Glomerular endothelial cell (primary cell): ENCODE measurements at places on chromosomes 1 and 21.
A peak's percentile ranks its signal among the peaks of the same experiment; 100 is the strongest.

DNA sequence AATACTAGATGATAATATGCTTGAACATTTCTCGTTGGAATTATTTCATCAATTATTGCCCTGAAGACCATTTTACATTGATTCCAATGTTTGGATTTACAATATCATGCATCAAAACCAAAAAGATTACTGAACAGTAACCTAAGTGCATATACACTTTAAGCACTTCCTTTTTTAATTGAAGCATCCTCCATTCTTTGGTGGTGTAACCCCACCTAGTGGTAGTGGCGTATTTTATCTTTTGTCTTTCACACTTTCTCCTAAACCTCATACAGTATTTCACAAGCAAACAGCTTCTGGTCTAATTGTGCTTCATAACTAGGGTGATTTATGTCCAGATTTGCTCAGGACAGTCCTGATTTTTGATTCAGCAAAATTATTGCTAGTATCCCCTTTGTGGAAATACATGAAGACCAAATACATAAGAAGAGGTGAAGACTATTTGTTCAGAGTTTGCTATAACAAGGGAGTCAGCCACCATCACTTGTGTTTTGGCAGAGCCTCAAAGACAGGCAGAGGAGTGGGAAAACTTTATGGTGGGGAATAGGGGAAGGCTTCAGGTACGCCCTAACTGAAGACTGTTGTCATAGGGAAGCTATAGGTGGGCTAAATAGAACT lies 3.4 kb upstream of the NVL start:
- peak; percentile 41 for DNase-seq

GRCh38 chr21:41932576-41933312 lies 21.1 kb downstream of the C2CD2 start:
- DNase-seq, result no peak

GRCh38 chr1:156543066-156543465 lies 29.3 kb downstream of the IQGAP3 start:
- no peak for DNase-seq

GRCh38 chr1:6258675-6259074 lies 2.2 kb downstream of the GPR153 start:
- no peak for DNase-seq

GRCh38 chr1:57307392-57308170 lies 116.3 kb downstream of the DAB1 start:
- DNase-seq, result no peak
